Forelimb muscle (tissue), 1 donor: ENCODE measurements at places on chromosomes 7 and 10.

- DNase-seq, result no peak
Measured at GRCh38 chr7:92697012-92697411, 106.8 kb upstream of the FAM133B start.

GRCh38 chr10:46216003-46216634 lies 70.7 kb upstream of the ANTXRL start:
- no peak for DNase-seq

DNA sequence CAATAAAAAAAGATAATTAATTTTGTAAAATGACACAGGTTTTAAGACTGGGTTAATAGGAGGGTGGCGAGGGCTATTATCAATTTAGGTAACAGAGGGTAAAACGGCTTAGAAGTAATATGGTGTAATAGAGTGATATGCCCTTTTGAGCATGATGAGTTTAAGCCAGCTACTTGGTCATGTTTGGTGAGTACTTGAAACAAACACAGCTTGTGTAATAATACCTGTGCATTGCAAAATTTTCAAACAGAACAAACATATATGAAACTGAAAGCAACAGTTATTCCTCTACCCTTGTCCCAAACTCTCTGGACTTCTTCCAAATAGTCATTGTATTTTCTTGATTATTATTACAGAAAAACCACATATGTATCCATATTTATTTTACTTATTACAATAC lies 241.7 kb downstream of the MAGI2 start:
- no peak for DNase-seq

- DNase-seq, result no peak
Measured at GRCh38 chr7:149832332-149833041, 5.7 kb upstream of the ZNF862 start.
